GM04504 (cell line): ENCODE measurements at places on chromosomes 4 and X.

- DNase-seq = peak; percentile 24
Observed at GRCh38 chrX:68989865-68990606, 161.2 kb downstream of the EFNB1 start.

- DNase-seq = no peak
Observed at GRCh38 chr4:94570558-94570957, 118.8 kb downstream of the PDLIM5 start.

DNA sequence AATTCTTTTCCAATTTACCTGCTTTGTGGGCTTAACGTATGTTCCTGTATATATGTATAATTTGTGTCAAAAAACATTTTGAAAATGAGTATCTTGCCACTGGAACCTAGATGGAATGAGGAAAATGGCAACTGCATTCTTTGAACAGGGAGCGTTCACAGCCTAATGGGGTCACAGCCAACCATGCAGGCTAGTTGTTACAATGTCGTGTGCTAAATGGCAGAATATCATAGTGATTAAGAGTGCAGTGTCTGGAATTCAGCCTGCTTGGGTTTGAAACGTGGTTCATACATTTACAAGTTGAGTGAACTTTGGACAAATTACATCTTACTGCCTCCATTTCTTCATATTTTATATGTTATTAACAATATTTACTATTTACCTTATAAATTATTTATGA is 70.8 kb downstream of the PCDH7 start:
- DNase-seq = no peak

GRCh38 chr4:76420762-76421581 is at the start of gene CCDC158:
Gene CCDC158 (minus strand): TSS chr4:76421141. CDS start chr4:76403207, 17,934 bp downstream.
- no peak for DNase-seq

DNA sequence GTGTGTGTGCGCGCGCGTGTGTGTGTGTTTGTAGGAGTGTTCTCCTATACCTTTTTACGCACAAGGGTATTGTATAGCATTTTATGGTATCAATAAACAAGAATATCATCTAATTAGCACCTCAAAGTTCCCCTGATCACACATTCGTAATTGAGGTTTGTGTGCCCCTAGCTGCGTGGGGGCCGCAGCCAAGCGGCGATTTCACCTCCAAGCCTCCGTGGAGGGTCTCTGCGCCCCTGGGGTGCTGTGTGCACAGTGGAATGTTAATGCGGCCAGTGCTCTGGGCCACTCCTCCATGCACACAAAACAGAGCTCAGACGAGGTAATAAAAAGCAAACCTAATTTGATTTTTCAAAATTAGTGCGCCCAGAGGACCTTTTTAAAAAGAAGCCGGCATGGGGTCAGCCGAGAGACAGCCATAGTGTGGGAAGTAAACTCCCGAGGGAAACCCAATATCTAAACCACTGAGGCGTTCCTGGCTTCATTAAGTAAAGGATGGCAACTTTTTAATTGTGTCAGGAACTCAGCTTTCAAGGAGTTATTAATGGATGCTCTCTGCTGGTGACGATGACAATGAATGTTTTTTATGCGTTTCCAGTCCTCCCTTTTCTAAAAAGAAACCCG is 110.6 kb downstream of the SORCS2 start:
- no peak for DNase-seq

DNA sequence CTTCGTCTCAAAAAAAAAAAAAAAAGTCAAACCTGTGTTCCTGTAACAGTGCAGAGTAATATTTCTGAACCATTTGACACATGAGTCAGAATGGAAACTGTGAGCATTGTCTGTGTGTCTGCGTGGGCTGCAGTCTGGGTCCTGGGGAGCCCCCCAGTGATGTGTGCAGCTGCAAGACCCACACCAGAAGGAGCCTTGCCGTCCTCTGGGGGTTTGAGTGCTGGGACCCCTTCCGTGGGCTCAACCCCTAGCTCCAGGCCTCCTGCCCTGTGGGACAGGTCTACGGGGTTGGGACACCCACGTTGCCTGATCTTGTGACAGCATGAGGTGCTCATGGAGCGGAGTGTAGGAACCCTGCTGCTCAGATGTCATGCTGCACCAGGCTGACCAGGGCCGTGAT is 43.7 kb downstream of the DDX3X start:
- no peak for DNase-seq

GRCh38 chr4:94843216-94843615 is 85.5 kb downstream of the BMPR1B start:
- no peak for DNase-seq

DNA sequence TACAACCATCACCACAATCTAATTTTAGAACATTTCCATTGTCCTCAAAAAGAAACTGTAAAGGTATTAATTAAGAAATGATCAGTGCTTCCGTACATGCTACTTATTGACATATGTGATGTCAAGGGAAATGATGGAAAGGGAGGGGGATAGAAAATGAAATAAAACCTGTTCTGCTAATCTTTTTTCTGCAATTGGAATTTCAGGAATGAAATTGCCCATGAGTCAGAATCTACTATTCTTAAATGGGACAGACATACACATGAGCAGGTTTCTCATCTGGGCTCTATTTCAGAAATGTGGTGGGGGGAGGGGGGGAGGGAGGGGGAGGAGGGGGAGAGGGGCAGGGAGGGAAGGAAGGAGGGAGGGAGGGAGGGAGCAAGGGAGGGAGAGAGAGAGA is 91.0 kb downstream of the SHROOM4 start:
- no peak for DNase-seq

DNA sequence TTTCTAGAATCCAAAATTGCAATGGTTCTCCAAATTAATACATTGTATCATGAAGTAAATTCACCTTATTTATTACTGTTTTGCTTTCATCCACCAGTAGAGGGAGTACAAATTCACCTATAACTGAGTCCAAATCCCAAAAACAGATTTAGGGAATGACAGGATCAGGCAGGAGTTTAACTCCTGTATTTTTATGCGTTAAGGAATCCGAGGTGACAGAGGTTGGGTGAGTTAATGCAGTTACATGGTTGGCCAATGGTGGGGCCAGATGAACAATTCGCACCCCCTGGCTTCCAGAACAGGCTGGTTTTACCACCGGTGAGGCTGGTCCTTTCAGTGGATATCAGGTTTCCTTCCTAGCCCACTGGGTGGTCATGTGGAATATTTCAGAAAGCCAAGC is 82.4 kb downstream of the MTNR1A start:
- DNase-seq = no peak

GRCh38 chrX:10761447-10761846 is 141.1 kb upstream of the MID1 start:
- DNase-seq = no peak

- DNase-seq = peak; percentile 23
Observed at GRCh38 chrX:123267220-123267619, 83.1 kb downstream of the GRIA3 start.

- DNase-seq = peak; percentile 16
Observed at GRCh38 chr4:87005690-87006425, 71.0 kb downstream of the AFF1 start.

- no peak for DNase-seq
Observed at GRCh38 chr4:111633663-111634266, 511.5 kb upstream of the FAM241A start.

GRCh38 chrX:28321286-28321685 is 266.0 kb upstream of the IL1RAPL1 start:
- no peak for DNase-seq

- no peak for DNase-seq
Observed at GRCh38 chrX:82695066-82695465, 813.0 kb upstream of the POU3F4 start.

- no peak for DNase-seq
Observed at GRCh38 chr4:177001271-177002175, 208.8 kb upstream of the VEGFC start.

GRCh38 chr4:93199492-93199891 is 629.1 kb upstream of the ATOH1 start:
- DNase-seq = peak; percentile 7

DNA sequence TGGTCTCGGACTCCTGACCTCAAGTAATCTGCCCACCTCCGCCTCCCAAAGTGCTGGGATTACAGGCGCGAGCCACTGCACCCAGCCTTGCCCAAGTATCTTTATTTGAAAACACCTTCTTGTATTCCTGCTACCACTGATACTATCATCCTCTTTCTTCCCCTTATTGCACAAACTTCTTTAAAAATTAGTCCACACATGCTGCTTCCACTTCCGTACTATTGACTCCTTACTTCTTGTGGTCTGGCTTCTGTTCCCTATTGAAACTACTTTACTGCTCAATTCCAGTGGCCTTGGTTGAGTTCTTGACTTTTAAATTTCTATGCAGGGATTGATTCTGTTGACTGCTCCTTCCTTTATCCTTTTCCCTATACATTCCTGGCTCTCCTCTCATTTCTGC is 38.8 kb downstream of the MTM1 start:
- DNase-seq = no peak

DNA sequence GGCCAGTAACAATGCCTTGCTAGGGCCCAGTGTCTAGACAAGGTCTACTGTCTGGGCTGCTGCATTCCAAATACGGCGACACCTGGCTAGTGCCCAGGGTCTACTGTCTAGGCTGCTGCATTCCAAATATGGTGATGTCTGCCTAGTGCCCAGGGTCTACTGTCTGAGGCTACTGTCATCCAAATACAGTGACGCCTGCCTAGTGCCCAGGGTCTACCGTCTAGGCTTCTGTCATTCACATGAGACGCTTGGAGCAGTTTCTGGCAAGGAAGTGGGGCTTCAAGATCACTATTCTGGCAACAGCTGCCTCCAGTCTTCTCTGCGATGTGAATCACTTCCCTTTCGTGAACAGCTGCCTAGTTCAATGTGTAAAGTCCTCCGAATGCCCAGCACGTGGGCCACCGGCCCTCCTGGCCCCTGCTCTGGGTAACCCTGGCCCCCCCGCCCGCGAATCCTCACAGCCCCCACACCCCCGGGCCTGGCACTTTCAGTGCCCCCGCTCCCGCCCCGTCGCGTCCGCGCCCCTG is 12.7 kb downstream of the ACOX3 start:
- peak; percentile 41 for DNase-seq

DNA sequence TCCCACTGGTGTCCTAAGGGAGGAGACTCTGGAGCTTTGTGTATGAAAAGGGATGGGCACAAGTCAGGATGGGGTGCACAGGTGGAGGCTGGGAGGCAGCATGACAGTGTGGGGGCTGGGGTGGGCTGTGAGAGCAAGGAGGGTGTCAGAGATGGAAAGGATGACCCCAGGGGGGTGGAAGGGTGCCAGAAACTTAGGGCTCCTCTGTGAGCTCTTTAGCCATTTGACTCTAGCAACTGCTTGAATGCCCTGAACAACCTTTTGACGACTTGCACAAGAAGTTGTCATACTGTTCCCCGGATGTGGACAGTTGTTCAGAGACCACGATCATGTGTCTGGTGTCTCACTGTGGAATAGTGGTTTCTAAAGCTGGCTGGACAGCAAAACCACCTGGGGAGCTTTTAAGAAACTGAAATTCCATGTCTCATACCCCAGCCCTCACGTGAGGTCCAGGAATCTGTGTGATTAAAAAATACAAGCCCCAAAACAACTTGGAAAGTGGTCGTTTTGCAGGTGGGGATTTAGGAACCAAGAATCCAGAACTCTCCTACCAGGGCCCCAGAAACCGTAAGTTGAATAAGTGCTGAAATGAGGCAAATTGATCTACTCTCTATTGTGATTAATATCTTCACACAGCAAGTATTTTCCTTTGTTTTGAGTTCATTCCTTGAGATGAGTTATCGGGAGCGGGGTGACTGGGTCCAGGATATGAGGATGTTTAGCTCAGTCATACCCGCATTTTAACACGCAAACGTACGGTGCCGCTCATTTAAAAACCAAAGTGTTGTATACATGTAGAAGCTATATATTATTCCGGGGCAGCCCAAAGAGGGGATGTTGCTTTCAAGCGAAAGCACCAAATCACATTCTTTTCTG is 3.4 kb downstream of the RHOH start:
- DNase-seq = no peak

DNA sequence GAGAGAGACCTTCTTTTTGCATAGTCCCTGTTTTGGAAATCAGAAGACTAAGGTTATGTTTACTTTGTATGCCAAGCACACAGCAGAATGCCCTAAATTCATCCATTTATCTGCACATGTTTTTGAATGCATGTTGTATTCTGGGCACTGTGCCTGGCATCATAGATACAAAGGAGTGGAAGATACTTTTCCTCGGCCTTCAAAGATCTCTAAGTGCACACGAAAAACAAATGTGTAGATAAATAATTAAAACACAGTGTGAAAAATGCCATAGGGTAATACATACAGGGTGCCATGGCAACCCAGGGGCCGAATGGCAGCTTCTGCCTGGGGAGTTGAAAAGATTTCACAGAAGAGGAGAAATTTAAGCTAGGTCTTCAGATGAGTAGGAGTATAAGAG is 390.6 kb upstream of the ATOH1 start:
- no peak for DNase-seq

DNA sequence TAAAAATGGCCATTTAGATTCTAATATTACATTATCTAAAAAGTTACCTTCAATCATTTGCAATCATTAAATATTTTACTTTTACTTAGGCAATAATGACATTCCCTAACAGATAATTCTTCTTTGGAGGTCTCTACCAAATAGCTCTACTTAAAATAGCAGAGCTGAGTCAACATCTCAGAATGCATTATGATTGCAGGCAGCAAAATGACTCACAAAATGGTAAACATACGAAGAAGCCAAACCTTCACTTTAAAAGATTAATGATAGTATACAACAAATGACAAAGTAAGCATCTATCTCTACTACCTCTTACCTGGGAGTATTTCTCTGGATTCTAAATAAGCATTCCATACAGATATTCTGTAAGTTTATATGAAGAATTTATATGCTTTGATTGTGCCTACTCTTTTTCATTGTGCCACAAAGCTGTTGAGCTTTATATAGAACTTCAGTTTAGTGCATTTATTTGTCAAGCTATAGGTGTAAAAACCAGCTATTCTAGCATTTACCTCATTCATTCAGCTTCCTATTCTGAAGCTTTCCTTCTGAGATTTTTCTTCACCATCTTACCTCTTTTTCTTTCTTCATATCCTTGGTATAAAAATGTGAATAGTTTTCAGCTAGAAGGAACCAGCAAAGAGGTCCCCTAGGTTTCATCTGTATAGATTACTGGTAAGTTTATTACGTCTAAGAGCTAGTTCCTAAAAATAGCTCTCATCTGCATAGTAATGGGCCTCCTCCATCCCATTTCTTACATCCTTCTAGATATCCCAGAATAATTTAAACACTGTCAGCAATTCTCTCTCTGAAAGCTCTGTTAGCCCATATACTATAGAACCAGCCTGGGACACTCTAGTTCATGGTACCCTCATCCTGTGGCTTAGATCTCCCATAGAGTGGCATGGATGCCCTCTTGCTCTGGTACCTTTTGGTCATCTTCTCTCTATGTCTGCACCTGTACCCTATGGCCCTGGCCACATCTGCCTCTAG is 17.2 kb upstream of the SPCS3 start:
- DNase-seq = no peak

- DNase-seq = no peak
Observed at GRCh38 chr4:168787801-168788595, 222.1 kb downstream of the CBR4 start.

DNA sequence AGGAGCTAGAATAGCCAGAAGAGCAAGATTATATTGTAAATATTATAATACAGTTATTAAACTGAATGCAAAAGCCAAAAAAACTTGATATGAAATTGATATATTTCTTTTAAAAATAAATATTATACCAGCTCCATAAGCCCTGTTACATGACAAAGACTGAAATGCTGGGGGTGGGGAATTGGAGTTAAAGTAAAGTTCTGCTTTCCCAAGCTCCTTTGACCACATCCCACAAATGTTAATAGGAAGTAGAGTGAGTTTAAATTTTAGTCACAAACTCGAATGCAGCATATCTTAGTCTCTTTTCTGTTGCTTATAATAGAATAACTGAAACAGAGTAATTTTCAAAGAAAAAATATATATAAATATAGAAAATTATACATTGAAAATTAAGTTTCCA is 46.9 kb upstream of the NFKB1 start:
- no peak for DNase-seq

GRCh38 chr4:88897180-88897579 is 159.8 kb downstream of the FAM13A start:
- no peak for DNase-seq
